Activated naive CD4-positive, alpha-beta T cell treated with anti-CD3 and anti-CD28 coated beads, Interleukin-2, amount 50 U/mL, for 72 hours (primary cell): ENCODE measurements at places on chromosomes 5 and 9.
A peak's percentile ranks its signal among the peaks of the same experiment; 100 is the strongest.

- DNase-seq, result no peak
These were observed 1075.2 kb upstream of the SEMA6A start for GRCh38 chr5:117649821-117650220.

GRCh38 chr5:115260248-115260647 lies 2.4 kb downstream of the PGGT1B start:
- no peak for DNase-seq

DNA sequence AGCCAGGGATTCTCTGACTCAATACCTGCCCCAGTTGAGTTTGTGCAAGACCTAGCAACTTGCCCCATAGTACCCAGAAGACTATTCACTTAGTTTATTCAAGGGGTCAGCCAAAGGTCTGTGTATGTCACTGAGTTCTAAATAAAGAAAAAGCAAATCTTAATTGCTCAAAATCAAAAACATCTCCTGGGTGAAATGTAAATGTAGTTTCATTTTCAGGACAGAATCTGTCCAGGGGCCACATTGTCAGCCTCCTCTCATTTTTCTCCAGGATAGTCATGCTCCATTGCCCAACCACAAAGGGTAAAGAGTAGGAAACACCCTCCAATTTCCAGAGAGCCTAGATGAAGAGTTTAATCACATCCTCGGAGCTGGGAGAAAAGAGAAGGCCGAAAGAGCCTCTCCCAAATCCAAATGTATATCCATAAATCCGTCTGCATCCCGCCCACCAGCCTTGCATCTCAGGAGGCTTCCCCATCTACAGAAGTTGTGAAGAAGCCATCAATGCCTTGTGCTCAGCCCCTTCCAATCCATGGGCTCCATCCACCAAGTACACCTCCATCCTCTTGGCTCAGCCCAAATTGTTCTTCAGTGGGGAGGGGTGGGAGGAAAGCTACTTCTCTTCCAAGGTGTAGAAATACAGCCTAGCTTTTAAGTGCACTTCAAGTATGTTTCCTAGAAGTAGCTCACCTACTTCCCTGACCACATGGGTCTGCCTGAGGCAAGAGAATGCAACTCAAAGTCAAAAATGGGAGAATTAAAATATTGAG lies 26.9 kb downstream of the ADAM19 start:
- no peak for DNase-seq

- DNase-seq, result no peak
These were observed 4.8 kb downstream of the NR2F1 start for GRCh38 chr5:93587597-93588351.

DNA sequence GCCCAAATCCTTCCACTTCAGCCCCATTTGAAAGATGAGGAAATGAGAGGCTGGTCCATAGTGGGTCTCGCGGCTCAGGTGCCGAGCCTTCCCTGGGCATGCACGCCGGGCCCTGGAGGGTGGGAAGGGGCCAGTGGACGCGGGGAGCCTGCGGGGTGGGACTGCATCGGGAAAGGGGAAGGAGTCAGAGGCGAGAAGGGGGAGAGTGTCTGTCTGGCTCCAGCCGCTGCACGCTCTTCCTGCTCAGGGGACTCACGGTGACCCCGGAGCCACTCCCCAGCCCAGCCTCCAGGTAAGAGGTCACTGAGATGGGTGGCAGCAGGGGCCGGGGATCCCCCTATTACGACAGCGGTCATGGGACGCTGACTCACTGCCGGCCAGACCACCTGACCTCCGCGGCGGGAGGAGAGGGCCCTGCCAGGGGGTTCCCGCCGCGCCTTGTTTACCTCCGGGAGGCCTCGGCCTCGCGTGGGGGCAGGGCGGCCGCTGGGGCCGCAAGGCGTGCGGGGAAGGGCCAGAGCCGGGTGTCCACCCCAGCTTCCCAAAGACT lies 1.9 kb upstream of the SQSTM1 start:
- peak; percentile 77 for DNase-seq

GRCh38 chr5:32443541-32444430 lies 754 bp downstream of the ZFR start:
- peak; percentile 64 for DNase-seq

DNA sequence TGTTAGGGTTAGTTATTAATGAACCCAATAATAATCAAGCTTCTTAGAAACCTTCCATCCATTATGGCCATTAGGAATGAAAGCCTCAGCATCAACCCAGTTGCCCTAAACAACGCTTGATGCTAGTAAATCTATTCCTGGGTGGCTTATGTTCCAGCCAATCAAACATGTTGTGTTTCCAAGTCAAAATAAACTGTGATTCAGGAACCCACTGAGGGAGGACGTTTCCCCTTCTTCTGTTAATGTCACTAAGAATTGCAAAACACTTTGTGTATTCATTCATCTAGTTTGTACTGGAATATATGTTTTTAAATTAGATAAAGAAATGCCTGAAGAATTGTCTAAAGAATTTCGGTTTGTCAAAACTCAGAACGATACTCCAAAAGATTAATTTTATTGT lies 142.5 kb upstream of the MSX2 start:
- no peak for DNase-seq

DNA sequence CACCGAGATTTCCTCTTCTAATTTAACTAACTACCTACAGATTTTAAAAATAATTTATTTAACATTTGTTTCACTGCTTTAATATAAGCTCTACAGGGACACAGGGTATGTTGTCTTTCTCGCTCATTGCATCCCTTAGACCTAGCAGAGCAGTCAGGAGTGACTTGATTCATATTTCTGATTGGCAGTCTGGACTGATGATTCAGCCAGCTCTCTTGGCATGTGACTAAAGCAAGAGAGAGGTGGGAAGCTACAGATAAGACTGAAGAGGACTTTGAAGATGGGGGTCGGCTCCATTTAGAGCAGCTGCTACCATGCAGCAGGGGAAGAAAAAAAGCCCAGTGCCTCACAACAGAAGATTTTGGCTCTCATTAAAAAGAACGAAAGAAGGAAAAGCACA lies 173.4 kb upstream of the STK32A start:
- DNase-seq, result no peak

- no peak for DNase-seq
These were observed 237.6 kb downstream of the TLE4 start for GRCh38 chr9:79809316-79809876.

- DNase-seq, result no peak
These were observed 444.3 kb upstream of the CLINT1 start for GRCh38 chr5:158303275-158303674.

GRCh38 chr9:91207729-91208418 lies 153.8 kb downstream of the AUH start:
- no peak for DNase-seq

DNA sequence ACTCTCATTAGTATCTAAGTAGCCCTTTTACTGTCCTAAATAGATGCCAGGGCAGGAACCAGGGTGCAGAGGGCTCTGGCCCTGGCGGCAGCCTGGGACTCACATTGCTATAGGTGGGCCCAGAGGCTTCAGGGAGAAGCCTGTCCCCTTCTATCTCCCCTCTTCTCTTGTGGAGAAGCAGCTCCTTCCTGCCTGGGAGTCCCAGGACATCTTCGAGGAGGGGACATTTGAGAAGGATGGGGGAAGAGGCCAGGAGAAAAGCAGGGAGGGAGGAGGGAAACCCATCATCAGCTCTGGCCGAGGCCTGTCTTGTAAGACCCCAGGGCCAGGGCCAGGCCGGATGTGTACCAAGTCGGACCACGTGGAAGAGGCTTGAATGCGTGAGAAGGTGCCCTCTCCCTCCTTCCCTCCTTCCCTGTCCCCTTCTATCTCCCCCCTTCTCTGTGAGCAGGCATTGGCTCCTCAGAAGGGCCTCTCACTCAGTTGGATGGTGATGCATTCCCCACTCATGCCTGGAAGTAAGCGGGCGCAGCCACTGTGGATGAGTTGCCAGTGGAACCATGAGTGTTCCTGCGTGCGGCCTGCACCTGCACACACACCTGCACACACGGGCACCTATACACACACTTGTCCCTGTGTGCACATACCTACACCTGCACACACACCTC lies 20.7 kb upstream of the LPCAT1 start:
- DNase-seq, result no peak

GRCh38 chr9:113465599-113466140 lies 2.1 kb downstream of the RGS3 start:
- DNase-seq, result no peak

DNA sequence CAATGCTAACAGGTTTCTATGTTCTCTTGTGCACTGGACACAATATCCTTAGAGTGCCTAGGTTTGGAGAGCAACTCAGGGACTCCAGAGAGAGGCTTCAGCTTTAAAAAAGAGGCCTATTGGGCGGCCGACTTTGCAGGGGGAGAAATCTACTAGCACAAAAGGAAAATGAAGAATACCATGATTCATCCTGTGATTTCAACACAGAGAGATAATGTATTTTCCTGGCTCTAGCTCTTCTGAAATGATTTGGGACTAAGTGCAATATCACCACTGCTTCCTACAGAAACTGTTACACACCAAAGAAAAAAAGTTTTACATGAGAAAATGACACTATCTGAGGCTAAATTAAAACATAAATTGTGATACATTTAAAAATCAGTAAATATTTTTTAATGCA lies 146.1 kb upstream of the TSLP start:
- no peak for DNase-seq

GRCh38 chr9:116644091-116644688 lies 42.9 kb upstream of the TRIM32 start:
- no peak for DNase-seq

DNA sequence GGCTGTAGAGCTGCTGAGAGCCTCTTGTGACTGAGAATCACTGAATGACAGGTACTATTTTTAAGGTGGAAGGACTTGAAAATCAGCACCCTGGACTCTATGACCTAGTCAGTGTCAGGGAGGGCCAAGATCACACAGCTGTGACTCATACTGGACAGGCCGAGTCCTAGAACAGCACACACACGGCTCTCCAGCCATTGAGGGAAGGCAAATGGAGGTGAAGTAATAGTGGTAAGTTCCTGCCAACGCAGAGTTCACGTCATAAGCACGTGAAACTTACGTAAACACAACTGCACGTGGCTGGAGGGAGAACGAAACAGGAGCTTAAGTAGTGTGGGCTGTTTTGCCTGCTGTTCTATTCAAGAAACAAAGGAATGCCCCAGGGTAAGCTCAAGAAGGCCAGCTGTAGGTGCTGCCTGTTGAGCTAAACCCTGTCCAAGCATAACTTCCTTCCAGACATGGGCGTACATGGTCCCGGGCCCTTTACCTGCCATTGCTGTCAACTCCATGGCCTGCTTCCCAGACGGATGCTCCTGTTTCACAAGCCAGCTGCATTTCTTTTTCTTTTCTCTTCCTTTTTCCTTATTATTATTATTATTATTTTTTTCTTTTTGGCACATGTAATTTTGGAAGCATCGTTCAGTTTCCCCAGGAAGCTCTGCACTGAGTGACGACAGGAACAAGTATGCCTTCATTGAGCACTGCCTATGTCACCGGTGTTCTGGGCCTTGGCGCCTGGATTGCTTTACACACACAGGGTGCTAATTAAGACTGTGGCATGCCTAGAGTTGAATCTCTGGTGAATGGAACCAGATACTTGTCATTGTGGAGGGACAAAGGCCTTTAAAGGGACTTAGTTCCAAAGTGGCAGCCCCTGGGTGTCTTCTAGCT lies 10.2 kb upstream of the LCP2 start:
- DNase-seq, result no peak

- no peak for DNase-seq
These were observed at the start of gene MEIKIN for GRCh38 chr5:131945551-131946168. MEIKIN (minus strand) TSS chr5:131945663; CDS start chr5:131945505, 158 bp downstream.

DNA sequence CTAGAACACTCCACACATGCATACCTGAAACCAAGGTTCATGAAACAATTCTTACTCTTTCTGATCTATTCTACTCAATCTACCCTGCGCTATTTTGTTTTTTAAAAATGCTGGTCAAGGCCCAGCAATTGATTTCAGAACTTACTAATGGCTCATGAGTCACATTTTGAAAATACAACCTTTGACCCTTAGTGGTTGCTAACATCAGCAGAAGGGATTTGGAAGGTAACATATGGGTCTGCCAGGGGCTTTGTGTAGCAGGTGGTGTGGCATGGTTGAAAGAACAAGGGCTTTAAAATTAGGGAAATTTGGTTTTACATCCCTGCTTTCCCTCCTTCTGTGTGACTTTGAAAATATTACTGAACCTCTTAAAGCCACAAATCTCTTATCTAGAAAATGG lies 101.4 kb downstream of the ATG10 start:
- no peak for DNase-seq

- DNase-seq, result no peak
These were observed 255.7 kb upstream of the ACTBL2 start for GRCh38 chr5:57738301-57738700.
